EL (cell line): ENCODE measurements at places on chromosomes 1 and 21.

DNA sequence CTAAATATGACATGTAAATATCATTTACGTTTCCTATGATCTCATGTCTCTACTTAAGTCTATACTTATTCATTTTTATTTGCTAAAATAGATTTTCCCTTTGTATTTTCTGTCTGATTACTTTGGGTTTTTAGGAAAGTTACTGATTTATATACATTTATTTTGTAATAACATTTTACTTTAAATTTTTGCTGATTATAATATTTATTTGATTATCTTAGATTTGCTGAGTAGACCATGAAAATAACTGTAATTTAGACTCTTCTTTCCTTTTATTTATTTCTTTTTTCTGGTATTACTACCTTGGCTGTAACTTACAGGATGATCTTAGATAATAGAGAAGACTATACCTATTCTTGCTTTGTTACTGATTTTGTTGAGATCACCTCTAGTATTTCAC is 159.9 kb upstream of the POGK start:
- DNase-seq, result no peak

GRCh38 chr1:66360285-66360724 is 173.6 kb upstream of the SGIP1 start:
- no peak for DNase-seq

- no peak for DNase-seq
Observed at GRCh38 chr1:46406881-46407608, 12.9 kb downstream of the FAAH start.

DNA sequence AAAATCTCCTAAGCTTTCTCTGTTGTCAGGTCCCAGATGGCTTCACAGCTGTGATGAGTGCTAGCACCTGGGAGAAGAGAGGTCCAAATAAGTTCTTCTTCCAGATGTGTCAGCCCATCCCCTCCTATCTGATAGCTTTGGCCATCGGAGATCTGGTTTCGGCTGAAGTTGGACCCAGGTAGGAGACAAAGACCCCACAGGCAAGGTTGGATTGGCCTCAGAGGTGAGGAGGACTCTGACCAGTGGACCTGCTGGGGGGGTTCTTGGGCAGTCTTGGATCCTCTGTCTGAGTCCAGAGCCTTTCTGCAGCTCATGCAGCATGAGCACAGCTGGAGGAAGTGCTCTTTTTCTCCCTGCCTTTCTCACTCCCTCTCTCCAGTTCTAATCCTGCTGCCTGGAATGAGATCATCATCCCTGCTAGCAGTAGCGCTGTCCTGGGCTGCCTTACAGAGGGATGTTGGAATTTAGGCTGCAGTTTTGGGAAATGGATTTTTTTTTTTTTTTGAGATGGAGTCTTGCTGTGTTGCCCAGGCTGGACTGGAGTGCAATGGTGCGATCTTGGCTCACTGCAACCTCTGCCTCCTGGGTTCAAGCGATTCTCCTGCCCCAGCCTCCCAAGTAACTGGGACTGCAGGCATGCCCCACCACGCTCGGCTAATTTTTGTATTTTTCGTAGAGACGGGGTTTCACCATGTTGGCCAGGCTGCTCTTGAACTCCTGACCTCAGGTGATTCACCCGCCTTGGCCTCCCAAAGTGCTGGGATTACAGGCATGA is 7.1 kb downstream of the RNPEP start:
- no peak for DNase-seq

GRCh38 chr1:214261206-214262123 is 19.5 kb upstream of the SMYD2 start:
- peak; percentile 75 for DNase-seq

GRCh38 chr1:243482141-243483022 is 226.5 kb downstream of the SDCCAG8 start:
- DNase-seq, result peak; percentile 38

DNA sequence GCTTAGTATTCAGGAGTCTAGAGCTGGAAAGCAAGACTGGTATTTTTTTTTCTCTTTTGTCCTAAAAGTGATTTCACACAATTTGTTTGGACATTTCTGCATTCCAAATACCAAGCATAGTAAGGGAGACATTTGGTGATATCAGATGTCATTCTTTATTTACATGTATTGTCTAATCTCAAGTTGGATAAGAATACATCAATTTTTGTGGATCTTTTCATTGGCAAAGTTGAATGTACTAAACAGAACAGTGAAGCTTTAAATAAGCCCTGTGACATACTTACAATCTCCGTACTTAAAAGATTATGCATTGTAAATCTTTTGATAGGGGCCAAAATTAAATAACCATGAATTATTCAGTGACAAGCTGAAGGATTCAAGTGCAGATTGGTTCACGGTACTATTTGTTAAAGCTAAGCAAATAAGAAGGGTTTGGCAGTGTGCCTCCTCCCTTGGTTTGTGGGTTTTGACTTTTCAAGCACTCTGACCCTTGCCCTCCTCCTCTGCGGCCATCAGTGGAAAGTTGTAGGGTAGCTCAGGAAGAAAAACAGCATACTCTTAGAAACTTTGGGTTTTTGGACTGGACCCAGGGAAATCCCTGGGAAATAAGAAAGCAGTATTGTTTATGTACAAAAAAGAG is 663.7 kb downstream of the ADGRL2 start:
- DNase-seq, result peak; percentile 10

DNA sequence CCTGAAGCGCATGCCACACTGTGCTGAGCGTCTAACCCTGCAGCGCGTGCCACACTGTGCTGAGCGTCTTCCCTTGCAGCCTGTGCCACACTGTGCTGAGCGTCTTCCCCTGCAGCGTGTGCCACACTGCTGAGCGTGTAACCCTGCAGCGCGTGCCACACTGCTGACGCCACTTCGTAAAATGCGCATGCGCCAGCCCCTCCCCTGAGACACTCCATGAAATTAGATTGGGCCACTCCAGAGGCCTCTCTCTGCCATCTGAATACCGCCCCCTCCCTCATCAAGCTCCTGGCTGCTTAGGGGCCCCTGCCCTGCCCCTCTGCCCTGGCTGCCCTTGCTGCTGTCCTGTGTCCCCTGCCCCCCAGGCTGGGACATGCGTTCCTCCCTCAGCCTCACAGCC is 84.8 kb downstream of the POFUT2 start:
- no peak for DNase-seq

GRCh38 chr1:196355206-196355786 is 252.9 kb downstream of the KCNT2 start:
- DNase-seq, result peak; percentile 27

DNA sequence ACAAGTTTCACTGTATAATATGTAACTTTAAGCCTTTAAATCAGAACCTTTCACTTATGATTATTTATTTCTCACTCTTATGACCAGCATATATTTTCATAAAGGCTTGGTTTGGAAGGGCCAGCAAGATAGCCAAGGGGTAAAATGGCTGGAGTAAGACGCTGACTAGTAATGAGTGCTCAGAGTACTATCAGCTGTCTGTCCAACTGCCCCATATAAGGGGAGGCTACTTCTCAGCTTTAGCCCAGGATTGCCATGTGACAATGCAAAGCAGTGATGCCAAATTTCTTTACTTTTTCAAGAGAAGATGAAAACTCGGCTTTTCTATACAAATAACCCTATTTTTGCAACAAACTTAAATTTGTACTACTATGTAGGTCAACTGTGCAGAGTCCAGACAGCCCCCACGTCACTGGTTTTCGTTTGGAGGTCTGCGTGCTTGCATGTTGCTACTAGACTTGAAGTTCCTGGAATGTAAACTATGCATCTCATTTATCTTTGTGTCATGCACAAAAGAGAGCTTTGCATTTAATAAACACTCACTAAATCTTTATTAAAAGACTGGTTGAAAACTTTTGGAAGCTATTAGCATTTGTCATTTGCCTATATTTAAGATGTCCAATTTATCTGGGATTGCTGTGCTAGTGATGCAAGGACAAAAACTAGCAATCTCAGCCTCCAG is 110.4 kb downstream of the TNFSF18 start:
- DNase-seq, result peak; percentile 78

DNA sequence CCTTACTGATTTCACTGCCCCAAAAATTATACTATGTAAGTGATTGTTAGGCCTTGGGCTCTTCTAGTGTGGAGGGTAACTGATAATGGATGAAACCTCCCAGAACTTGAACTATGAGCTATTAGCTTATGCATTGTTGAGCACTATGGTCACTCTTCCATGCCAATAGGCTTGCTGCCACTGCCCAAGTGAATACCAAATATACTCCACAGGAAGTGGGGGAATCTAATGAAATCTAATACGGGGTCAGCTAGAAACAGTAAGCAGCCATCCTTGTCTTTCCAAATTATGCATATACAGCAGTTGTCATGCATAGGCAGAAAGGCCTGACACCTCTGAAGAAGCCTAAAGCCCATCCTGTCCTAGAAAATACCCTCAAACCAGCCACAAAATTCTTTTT is 198.7 kb upstream of the PTBP2 start:
- DNase-seq, result peak; percentile 14

- DNase-seq, result no peak
Observed at GRCh38 chr21:14817311-14817710, 247.5 kb downstream of the NRIP1 start.

- DNase-seq, result no peak
Observed at GRCh38 chr1:10249808-10250457, 39.6 kb downstream of the KIF1B start.

- peak; percentile 87 for DNase-seq
Observed at GRCh38 chr21:26148071-26148839, 22.3 kb downstream of the APP start.

- no peak for DNase-seq
Observed at GRCh38 chr1:203158960-203159665, 16.5 kb downstream of the MYBPH start.

- DNase-seq, result no peak
Observed at GRCh38 chr1:8349473-8349865, 31.6 kb downstream of the SLC45A1 start.

DNA sequence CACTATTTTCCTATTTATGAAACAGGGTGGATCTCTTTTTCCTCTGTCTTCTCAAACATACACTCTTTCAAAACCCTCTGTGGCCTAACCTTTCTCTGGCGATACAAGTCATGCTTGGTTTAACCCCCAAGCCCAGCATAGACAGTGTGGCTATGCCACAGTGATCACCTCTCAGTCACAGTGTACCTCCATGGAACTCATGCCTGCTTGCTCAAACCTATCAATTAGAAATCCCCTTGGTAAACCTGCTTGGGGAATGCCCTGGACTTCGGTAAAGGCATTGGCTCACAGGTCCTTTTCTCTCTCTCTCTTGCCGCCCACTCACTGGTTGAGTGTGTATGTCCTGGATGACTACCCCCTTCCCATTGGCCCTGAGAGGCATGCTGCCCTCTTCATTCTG is 147.5 kb downstream of the CYYR1 start:
- no peak for DNase-seq

DNA sequence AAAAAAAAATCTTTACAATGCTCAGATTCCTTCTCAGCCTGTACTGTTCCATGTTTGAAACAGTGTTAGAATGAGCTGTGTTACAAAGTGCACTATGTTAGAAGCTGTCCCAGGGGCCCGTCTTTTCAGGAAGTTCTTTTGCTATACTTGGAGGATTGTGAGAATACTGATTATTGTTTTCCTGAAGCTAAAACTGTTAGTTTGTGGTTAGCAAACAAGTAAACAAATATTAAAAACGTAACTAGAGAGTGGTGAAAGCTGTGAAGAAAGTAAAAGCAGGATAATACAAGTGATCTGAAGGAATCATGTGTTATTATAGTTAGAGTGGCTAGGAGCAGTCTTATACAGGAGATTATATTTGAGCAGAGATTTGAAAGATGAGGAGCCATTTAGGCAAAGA is 35.6 kb downstream of the CAMSAP2 start:
- DNase-seq, result no peak
